ENCODE measurements at places on chromosomes 2 and 18. TPM values are rescaled to one million over a fixed set of nuclear protein-coding genes. Genes with fewer than 3 reads are reported as not detected.

DNA sequence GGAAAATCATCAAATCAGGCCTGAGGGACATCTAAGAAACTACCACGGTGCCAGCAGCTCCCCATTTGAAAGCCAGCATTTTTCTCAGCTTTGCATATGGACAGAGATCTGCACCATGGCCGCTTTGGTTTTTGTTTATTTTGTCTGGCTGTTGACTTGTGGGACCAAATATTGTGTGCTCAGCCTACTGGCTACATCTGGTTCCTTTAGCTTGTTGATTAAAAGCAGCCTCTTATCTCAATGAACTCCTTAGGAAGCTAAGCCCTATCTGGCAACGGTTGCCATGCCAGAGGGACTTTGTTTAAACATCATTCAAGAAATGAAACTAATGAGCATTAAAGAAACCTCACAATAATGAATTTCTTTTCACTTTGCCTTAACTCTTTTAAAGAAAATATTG lies 32.4 kb upstream of the CCDC150 start:
- no peak for DNase-seq

GRCh38 chr2:174951745-174952144 lies 53.4 kb downstream of the CHN1 start:
- DNase-seq, result no peak

DNA sequence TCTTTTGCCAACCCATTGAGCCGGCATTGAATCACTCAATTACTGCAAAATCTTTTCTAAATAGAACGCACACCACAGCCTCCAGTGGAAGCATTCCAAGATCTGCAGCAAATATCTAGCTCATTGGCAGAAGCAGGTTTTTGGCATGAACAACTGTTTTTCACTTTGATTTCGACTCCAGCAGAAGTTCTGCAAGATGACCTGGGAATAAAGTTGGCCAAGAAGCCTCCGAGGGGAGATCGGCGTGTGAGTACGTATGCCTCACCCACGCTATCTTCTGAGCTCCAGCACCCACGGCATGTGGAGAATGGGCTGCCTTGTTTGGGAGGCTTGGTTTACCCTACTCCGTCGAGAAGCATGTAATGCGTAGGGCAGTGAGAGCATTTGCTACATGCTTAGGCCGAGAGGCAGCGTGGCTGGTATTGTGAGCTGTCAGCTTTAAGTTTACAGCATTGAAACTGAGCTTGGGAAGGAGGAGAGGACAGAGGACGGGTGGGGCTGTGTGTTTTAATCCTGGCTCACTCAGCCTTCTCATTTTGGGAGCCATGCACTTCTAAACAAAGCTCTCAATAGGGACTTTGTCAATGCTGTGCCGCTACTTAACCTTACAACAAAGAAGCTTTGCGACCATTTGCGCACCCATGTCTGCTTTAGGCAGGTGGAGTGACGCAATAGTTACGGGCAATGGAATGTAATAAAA lies 10.5 kb downstream of the PCARE start:
- no peak for DNase-seq

DNA sequence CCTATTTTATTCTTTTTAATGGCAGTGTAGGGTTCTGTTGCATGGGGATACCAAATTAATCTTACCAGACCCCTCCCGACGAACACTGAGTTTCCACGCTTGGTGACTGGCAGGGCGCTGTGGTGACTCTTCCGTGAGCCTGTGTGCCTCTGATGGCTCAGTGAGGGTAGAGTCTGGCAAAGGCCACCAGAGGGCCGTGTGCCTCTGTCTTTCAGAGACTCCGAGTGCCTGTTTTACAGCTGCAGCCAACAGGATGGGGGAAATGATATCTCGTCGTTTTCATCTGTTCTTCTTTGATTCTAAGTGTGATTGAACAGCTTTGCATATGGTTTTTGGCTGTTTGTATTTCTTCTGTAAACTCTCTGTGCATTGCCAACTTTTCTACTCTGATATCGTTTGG lies 99.8 kb downstream of the ZNF236 start:
- peak; percentile 39 for DNase-seq

- DNase-seq, result no peak
Observed at GRCh38 chr2:96423828-96424227, 81.3 kb downstream of the NEURL3 start.

GRCh38 chr18:57797209-57797651 lies 5.9 kb downstream of the ATP8B1 start:
- DNase-seq, result no peak

DNA sequence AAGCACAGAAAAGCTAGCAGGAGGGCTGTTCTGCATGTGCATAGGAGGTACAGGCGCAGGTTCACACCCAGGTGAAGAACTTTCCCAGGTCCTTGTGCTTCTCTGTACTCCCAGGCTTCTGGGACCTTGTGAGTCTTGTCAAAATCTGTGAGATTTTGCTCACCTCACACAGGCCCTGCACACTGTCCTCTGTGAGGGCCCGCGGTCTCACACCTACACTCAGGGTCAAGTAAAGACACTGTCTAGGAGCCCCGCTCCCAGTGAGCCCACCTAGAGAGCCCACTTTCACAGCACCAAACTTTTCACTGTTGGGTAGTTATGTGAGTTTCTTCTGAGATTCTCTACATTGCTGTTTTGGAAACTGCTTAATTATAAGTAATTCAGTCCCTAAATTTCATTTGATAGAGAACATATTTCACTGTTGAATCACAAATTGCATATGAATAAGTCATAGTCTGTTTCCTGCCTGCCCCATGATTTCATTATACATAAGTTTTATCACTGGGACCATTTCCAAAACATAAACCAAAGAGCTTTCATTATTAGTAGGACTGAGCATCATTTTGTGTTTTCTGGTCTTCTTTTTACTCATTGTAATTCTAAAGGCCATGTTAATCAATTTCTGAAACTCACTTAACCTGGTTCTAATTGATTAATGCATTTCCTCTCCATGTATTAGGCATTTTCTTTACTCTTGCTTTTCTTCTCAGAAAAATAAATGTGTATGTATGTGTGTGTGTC lies 234.2 kb upstream of the SPOPL start:
- no peak for DNase-seq

DNA sequence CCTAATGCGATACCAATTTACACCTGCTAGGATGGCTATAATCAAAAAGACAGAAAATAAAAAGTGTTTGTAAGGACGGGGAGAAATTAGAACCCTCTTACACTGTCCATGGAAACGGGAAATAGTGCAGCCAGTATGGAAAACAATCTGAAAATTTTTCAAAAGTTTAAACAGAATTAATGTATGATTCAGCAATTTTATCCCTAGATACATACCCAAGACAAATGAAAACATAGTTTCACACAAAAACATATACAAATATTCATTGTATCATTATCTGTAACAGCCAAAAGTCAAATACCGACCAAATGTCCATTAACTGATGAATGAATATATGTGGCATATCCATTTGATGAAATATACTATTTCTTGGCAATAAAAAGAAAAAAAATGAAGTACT lies 313.5 kb upstream of the GYPC start:
- no peak for DNase-seq

- no peak for DNase-seq
Observed at GRCh38 chr2:10550206-10551001, 102.3 kb upstream of the ODC1 start.

GRCh38 chr18:49447810-49448745 lies 12.4 kb downstream of the DYM start:
- DNase-seq, result no peak

- DNase-seq, result no peak
Observed at GRCh38 chr2:77169426-77169825, 352.8 kb downstream of the LRRTM4 start.

GRCh38 chr18:45384137-45384961 lies 230.9 kb upstream of the SLC14A2 start:
- peak; percentile 27 for DNase-seq

- DNase-seq, result no peak
Observed at GRCh38 chr2:42902939-42903709, 110.7 kb upstream of the HAAO start.

GRCh38 chr2:72916743-72917137 lies 579 bp upstream of the EMX1 start:
- peak; percentile 30 for DNase-seq

DNA sequence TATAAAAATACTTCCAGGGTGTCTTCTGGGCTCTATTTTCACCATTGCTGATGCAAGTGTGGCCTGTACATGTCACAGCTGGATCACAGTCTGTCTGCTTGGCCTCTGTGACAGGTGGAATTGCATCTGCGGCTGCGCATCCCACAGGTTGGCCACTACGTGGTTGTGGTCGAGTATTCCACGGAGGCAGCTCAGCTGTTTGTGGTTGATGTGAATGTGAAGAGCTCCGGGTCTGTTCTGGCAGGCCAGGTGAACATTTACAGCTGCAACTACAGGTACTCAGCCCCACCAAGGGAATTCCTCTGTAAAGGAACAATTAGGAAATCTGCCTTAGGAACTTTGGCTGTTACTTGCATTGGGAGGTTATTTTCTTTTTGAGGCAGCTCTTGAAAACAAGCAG lies 144.5 kb downstream of the LAMA3 start:
- no peak for DNase-seq

GRCh38 chr2:158677542-158677941 lies 117.6 kb upstream of the DAPL1 start:
- no peak for DNase-seq

GRCh38 chr18:3623769-3624545 lies 174.0 kb downstream of the TGIF1 start:
- DNase-seq, result no peak

GRCh38 chr2:126826491-126826890 lies 72.2 kb upstream of the TEX51 start:
- no peak for DNase-seq

DNA sequence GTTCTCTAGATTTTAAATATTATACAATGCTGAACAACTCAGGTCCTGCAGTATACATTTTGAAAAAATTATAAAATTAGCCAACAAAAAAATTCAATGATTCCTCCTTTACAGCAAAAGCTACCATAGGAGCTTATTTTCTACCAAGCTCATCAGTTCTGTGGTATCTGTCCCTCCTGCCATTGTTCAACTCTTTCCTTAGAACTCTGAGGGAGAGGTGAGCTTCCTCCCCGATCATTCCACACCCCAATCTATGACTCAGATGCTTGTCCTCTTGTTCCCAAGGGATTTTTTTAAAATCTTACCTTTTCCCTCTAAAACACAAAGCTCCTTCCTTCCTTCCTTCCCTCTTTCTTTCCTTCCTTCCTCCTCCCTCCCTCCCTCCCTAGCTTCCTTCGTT lies 13.5 kb downstream of the DPP4 start:
- DNase-seq, result no peak

GRCh38 chr2:1339388-1340140 lies 73.7 kb upstream of the TPO start:
- no peak for DNase-seq

- DNase-seq, result no peak
Observed at GRCh38 chr2:169933124-169933711, 106.0 kb downstream of the UBR3 start.

DNA sequence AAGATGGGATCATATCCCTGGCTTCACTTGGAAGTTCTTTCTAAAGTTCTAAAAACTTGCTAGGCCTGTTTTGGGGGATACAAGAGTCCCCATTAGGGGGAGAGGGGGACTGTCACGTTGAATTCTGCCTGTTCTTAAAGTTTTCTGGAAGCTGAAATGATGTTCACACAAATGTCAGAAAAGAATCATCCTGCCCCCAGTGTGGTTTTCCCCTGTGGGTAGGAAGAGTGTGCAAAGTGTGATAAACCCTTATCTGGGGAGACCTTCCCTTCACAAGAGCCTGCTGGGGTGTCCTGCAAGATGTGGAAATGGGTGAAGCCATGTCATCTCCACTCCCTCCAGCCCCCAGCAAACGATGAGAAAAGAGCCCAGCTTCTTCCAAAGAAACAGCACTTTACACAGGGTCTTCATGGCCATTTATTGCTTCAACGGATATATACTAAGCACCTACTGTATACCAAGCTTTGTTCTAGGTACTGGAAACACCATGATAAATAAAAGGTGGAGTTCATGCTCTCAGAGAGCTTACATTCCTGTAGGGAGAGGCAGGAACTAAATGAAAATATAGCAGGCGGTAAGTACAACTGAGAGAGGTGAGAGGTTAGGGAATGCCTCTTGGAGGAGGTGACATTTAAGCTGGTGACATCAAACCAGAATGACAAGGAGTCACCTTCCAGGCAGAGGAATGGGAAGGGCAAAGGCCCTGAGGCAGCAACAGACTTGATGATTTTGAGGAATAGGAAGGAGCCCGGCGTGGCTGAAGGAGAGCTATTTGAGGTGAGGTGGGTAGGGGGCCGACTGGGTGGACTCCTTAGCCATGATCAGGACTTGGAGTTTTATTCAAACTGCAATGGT lies 1.6 kb downstream of the MFSD2B start:
- no peak for DNase-seq

DNA sequence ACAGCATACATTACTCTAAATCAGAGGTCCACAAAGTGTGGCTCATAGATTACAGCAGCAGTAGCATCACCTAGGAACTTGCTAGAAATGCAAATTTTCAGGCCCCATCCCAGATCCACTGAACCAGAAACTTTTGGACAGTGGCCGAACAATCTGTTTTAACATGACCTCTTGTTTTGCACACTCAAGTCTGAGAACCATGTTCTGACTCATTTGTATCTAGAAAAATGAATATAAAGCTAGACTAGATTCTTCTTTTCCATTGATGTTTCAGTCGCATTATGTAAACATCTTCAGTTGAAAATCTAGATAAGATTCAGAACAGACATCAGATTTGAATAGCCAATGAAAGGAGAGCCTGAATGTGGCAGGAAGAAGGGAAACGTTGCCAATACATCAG lies 608.8 kb downstream of the LRP1B start:
- no peak for DNase-seq

GRCh38 chr18:59359576-59359952 lies 499 bp upstream of the LMAN1 start:
- no peak for DNase-seq

- DNase-seq, result no peak
Observed at GRCh38 chr18:41462946-41463345, 492.1 kb upstream of the PIK3C3 start.

GRCh38 chr2:183522489-183523266 lies 398.4 kb downstream of the NUP35 start:
- no peak for DNase-seq

GRCh38 chr2:206229642-206230041 lies 44.8 kb upstream of the ZDBF2 start:
- no peak for DNase-seq

GRCh38 chr18:9048236-9048635 lies 54.3 kb upstream of the NDUFV2 start:
- DNase-seq, result no peak

- DNase-seq, result no peak
Observed at GRCh38 chr2:218622606-218623365, 15.1 kb downstream of the PLCD4 start.

Gene DLX2
- 0.16 TPM for total RNA-seq

Gene IL1F10
- total RNA-seq, result not detected

Gene SCYGR4
- total RNA-seq, result not detected

Gene STARD6
- not detected for total RNA-seq

Gene CD8B2
- not detected for total RNA-seq

Gene ARHGEF33
- 0.27 TPM for total RNA-seq

Gene GALR1
- total RNA-seq, result not detected

Gene CCDC121
- 0.71 TPM for total RNA-seq

Gene NCKAP5
- not detected for total RNA-seq

Gene OXER1
- total RNA-seq, result 2.1 TPM

Gene SKOR2
- not detected for total RNA-seq

Gene MTIF2
- 40.4 TPM for total RNA-seq

Gene MOB1A
- total RNA-seq, result 318 TPM

Gene CABYR
- 2.8 TPM for total RNA-seq

Gene MEP1B
- total RNA-seq, result 0.09 TPM

Gene COL3A1
- total RNA-seq, result not detected

Gene FAM228A
- not detected for total RNA-seq

All from activated B cell treated with CpG ODN at 0.5 μM for 24 hours (primary cell).